ENCODE measurements at places on chromosomes 13 and 19.

GRCh38 chr13:97629601-97630272, 195.8 kb downstream of the RAP2A start:
- no peak for DNase-seq

GRCh38 chr19:3611841-3612240, 5.2 kb upstream of the TBXA2R start:
- no peak for DNase-seq

DNA sequence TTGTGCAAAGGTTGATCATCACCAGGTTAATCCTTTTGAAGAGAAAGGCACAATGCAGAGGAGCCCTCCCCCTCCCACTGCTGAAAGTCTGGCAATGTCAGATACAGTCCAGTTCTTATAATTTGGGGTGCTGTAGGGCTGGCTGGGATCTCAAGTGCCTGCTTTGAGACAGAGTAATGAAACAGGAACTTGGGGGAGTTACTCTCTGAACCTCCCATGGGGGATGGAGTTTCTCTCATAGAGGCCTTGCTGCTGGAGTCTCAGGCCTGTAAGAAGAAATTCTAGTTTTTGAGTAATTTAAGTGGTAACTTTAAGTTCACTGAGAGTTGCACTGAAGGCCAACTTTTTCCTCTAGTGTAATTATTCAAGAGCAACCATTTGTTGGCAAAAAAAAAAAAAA, 410.5 kb downstream of the KCNRG start:
- no peak for DNase-seq

DNA sequence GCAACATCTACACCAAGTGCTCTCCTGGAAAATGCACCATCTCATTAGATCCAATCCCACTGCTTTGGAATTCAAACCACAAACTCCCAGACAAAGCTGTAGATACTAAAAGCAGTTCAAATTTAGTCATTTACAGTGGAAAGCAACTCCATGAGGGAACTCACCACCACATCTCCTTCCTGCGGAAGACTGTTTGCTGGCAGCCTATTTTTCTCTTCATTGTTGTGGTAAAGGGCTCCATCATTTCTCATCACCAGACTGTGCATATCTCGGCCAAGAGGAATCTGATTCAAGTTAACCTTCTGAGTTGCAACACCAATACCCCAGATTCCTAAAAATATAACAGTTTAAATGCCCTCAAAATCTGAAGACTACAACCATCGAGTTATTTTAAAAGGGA, 8.4 kb downstream of the SPRYD7 start:
- peak; percentile 69 for DNase-seq

GRCh38 chr13:23621316-23621645, 51.1 kb downstream of the TNFRSF19 start:
- peak; percentile 85 for DNase-seq

DNA sequence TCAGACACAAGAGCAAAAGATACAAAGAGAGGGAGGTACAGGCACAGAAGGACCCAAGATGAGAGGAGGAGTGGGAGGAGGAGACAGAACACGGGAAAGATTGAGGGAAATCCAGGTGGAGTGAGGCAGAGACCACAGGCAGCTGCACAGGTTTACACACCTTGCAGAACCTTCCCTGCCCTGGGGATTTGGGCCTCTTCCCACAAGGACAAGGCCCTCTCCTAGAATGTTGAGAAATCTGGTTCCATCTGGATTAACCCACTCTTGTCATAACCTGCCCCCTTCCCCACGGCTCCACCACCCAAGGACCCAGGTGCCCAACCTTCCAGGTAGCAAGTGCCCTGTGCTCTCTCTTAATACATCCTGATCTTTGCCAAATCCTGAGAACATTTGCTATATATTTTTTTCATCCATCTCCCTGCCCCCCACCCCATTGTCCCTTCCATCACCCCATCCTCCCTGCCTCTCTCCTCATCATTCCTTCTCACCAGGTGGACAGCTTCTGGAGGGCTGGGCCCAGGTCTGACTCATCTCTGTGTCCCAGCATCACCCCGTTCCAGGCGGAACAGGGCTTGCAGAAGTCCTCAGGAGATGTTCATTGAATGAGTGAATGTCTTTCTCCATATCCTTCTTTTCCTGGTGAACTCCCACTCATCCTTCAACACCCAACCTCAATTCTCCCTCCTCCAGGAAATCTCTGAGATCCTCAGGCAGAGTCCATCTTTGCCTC, 8.8 kb upstream of the KLK8 start:
- no peak for DNase-seq

DNA sequence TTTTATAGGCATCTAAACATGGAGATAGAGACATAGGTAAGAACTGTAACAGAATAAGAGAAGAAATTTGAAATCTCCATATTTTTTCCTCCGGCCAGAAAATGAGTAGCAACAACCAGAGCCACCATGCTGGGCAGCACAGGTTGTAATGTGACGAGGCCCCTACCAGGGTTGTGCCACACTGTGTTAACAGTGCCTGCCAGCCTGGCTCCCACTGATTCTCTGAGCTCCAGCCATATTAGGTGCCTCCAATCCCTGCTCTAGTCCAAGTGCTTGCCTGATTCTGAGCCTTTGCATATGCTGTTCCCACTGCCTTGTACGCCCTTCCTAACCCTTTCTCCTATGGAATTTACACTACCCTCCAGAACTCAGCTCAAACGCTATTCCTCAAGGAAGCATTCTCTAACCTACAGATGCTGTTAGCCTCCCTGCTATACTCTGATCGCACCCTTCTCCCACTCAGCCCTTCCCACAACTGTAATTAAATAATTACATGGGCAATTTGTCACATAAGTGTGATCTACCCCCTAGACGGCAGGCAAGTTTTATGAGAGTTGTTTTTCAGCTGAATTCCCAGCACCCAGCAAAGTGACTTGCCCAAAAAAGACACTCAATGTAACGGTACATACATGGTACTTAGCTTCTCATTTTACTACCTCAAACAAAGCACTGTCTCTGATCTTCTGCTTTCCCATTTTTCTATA, 37.6 kb upstream of the STARD13 start:
- no peak for DNase-seq

DNA sequence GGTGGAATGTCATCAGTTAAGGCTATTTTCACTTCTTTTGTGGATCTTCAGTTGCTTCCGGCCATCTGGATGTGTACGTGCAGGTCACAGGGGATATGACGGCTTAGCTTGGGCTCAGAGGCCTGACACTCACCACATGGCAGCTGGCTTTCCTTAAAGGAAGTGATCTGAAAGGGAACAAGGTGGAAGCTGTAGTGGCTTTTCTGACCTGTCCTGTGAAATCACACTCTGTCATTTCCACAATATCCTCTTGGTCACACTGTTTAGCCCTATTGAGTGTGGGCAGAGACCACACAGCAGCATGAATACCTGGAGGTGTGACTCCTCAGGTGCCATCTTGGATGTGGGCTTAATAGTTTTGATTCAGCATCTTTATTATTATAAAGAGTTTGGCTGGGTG, 4.5 kb upstream of the BAX start:
- no peak for DNase-seq

GRCh38 chr19:42096255-42096837, 20.4 kb downstream of the ZNF574 start:
- no peak for DNase-seq

- DNase-seq: no peak
Measured at GRCh38 chr19:40800997-40801377, 2.0 kb downstream of the EGLN2 start.

DNA sequence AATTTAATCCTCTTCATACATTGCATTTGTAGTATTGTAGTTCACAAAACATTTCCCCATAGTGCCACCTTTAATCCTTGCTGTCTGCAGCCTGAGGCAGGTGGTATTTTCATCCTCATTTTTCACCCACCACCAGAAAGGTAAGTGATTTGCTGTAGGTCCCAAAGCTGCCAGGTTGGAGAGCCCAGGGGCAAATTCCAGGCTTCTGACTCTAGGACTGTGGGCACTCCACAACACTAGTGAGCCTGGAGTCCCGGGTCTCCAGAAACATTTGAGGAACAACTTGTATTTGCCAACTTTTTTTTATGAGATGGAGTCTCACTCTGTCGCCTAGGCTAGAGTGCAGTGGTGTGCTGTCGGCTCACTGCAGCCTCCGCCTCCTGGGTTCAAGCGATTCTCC, 6.2 kb downstream of the ILF3 start:
- no peak for DNase-seq

- peak; percentile 89 for DNase-seq
Measured at GRCh38 chr13:99916366-99917103, 55.0 kb downstream of the ZIC5 start.

- no peak for DNase-seq
Measured at GRCh38 chr13:95349267-95349666, 48.0 kb upstream of the ABCC4 start.

DNA sequence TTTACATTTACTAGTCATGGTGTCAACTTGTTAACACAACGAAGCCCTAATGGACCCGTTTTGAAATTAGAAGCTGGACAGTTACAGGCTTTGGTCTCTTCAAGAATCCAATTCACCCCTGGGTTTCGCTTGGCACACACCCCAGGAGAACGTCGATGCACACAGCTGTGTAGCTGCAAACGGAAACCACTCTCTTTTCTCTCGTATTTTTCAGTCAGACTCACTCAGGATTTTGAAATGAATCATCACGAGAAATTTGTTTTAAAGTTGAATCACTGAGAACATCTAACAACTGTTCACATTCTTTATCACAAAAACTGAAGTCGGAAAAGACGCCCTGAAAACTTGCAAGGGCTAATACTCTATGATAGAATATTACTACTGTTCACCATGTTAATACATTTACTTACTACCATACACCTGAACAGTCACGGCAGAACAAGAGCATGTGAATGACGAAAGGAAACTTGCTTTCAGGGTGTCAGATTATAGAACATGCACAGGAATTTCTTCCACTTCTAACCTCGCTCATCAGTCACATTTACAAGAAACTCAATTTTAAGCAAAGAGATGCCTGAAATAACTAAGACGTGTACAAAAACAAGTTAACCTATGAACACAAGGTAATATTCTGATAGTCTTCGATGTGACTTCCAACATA, 4.7 kb downstream of the PNMA8A start:
- DNase-seq: peak; percentile 89

GRCh38 chr13:72983085-72983768, 75.6 kb upstream of the KLF5 start:
- peak; percentile 25 for DNase-seq

GRCh38 chr13:40922437-40923040, 96.6 kb downstream of the ELF1 start:
- DNase-seq: no peak

- no peak for DNase-seq
Measured at GRCh38 chr19:51079481-51080110, 3.1 kb downstream of the KLK14 start.

DNA sequence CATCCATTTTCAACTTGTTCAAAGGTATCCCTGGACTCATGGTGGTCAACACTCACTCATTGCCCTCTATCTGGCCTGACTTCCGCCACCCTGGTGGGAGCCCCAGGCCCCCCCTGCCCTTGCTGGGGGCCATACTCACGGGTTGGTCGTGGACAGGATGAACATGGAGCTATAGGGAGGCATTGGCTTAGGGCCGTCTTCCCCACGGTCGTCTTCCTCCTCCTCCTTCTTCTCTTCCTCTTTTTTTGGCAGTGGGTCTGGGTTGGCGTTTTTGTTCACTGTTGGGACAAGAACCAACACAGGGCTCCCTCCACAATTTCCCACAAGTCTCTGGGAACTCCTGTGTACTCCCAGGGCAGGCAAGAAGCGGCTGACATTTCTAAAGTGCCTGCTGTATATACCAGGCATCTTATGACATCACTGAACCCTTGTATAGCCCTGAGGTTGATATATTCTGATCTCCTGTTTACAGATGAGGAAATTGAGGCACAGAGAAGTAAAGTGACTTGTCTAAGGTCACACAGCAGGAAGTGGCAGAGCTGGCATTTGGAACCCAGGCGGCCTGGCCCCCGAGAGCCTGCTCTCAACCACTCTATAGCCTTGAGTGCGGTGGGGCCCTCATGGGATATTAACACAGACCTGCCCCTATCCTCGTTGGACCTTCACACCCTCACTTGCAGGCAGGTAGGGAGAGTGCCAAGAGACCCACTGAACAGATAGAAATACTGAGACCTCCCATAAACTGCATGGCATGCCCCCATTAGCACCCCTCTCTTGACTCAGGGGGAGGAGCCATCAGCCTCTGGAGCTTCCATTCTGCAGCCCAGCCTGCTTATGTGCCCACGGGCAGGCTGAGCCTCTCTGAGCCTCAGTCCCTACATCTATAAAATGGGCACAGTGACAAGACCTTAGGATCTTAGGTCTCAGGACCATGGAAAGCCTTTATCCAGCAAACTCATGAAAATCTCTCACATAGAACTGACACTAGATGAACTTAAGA, 135.0 kb downstream of the IER2 start:
- no peak for DNase-seq

DNA sequence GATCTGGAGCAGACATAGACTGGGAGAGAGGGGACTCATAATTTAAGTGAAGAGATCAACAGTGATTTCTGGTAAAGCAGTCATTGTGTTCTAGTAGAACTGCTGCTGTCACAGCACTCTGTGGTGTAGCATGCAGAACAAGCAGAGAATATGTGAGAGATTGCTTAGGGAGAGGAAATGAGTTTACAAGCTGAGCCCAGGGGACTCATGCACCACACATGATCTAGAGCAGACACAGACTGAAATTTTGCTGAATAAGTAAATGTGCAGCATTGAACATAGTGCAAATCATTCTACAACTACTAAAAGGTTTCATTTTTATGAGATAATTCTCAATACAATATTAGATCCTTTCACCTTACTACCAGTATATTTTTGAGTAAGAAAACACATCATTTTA, 125.7 kb downstream of the MYO16 start:
- no peak for DNase-seq

GRCh38 chr13:72570019-72570418, 157.4 kb downstream of the MZT1 start:
- no peak for DNase-seq

- DNase-seq: peak; percentile 35
Measured at GRCh38 chr13:31172001-31172400, 10.3 kb upstream of the HSPH1 start.

GRCh38 chr13:62432906-62433305, 1017.3 kb upstream of the PCDH20 start:
- no peak for DNase-seq

DNA sequence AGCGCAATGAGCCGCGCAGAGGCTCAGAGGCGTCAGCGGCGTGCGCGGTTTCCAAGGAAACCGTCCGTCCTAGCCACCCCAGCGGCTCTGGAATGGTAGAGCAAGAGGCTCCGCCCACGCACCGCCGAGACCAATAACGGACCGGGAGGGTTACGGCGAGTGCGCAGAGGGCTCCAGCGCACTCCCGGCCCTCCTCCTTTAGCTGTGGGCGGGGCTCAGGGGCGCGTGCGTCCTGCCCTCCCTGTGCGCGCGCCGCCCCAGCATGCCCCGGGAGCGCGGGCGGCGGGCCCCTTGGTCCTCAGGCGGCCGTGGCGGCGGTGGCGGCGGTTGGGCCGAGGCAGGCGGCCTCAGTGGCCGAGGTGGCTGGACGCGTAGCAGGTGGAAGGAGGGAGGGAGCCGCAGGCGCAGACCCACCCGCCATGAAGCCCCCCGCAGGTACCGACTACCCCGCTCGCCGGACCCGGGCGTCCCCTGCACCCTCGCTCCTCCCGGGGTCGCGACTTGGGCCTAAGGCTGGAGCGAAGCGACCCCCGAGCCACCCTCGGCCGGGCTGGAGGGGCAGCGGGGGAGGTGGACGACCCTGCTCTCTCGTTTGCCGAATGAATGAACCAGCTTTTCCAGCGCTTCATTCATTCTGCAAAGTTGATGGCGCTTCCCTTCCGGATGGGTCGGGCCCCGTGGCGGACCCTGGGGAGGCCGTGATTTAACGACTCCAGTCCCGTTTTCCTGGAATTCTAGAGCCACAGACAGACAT, at the start of gene THOP1:
THOP1 (plus strand) TSS at position 260 of the 754 bp plus-strand sequence; CDS start at position 420, 160 bp downstream.
- peak; percentile 100 for DNase-seq

- DNase-seq: no peak
Measured at GRCh38 chr13:70529652-70530051, 421.4 kb upstream of the KLHL1 start.

GRCh38 chr13:45592758-45593157, 22.8 kb downstream of the ERICH6B start:
- no peak for DNase-seq
